ENCODE measurements at places on chromosomes 7 and 10.

DNA sequence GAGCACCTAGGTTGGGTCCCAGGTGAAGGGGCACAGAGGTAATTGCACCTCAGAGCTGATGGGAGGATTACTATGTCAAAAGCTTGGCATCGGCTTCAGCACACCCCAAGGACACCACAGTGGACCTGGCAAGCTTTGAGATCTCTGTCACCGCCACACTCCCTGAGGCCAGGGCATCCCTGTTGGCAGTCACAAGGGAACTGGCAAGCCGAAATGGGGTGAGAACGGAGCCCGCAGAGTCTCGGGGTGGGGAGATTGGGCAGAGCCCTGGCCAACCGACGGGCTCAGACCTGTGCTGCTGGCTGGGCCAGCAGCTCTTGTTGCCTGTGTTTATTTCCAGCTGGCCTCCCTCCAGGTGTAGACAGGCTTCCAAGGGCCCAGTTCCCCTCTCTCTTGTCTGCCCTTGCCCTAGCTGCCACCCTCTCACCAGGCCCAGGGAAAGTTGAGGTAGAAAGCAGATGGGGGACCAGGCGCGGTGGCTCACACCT lies 2.5 kb downstream of the HSPB1 start:
- DNase-seq: no peak

DNA sequence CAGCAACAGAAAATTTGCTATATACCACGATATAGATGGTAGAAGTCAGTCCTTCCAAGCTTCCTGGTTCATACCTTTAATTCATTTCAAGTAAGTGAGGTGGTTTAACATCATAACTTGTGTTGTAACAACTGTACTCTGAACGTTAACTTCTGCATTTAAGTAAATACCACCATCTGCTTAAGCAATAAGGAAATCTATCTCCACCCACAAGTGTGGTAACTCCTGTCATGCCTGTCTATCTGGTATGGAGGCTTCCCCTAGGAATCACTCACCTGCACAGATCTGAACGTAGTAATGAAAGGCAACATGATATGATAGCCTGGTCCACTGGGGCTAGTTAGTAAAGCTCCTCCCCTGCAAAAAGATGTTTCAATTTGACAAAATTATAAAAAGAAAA lies 2.3 kb downstream of the ERLIN1 start:
- DNase-seq: no peak

GRCh38 chr10:98610301-98610700 lies 163.6 kb upstream of the HPS1 start:
- no peak for DNase-seq

DNA sequence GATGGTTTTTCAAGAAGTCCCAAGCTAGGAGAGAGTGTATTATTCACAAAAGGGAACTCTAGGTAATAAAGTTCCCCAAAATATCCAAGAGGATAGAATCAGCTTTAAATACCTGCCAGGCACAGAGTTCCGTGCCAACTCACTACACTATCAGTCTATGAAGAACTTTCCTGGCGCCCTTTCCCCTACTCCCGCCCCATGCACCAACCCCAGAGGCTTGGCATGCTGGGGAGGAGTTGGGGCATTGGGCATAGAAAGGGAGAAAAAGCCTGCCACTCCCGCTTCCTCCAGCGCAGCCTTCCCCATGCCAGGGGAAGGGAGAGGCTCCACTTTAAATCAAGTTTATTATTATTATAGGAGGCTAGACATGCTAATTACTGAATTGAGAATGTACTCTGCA lies 54.9 kb downstream of the ZNF800 start:
- no peak for DNase-seq

- DNase-seq: no peak
Observed at GRCh38 chr10:124926548-124926947, 15.4 kb upstream of the ZRANB1 start.

DNA sequence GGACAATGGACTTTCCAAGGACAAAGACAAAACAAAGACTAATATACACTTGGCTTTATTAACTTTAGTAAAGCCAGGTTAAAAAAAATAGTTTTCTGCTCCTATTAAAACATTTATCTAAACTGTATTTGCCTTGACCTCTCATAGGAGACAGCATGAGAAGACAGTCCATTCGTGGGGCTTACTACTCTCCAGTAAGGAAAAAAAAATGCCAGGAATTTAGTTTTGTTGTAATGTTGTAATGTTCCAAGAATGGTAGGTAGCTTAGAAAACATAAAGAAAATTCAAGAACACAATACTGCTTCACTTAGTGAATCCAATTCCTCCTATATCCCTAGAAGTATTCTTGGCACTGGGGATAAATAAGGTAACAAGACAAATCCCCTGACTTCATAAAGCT lies 81.7 kb downstream of the KMT2C start:
- no peak for DNase-seq

DNA sequence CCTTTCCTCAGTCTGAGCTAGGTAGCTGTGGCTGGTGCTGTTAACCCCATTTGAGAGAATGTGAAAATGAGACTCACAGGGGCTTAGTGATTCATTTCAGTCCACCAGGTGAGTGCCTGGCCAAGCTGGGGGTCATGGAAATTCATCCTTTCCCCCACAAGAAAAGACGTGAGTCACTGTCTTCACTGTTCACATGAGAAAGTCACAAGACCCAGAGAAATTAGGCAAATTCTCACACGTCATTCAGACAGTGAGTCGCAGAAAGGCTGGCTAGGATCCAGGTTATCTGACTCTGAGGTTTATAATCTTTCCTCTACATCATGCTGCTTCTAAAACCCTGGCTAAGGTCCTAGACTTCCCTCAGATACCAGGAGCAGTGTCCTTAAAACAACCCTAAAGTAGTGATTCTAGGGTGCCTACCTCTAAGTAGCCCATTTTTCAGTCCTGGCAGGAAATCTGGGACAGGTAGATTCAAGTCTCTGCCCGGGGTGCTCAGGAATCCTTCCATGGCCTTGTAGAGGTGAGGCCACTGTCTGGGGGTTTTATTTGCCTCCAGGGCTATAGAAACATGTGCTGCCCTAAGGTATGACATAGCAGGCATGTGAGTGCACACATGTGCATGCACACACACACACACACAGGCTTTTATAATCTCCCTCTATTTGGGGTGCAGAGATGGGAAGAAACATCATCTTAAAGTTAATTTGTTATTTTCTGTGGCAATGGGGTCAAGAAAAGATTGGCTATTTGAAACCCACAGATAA lies 427.9 kb upstream of the CELF2 start:
- DNase-seq: no peak

DNA sequence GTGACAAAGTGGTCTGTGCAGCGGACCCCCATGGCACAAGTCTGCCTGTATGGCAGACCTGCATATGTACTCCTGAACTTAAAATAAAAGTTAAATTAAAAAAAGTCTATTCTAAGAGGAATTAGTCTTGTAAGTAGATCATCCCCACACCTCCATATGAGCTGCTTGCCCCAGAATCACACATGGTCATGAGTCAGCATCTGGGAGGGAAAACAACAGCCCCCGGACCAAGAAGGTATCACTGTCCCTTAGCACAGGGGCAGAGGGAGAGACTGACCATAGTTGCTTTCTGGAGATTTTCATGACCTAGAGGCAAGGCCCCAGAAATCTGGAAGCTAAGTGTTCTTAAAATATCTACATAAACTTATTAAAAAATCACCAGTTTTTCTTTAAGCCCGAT lies 86.6 kb upstream of the PDK4 start:
- DNase-seq: no peak
